KBM-7 (cell line): ENCODE measurements at places on chromosomes 6 and 20.

- DNase-seq = peak; percentile 90
Observed at GRCh38 chr6:3063733-3064700, 4.3 kb upstream of the RIPK1 start.

- DNase-seq = no peak
Observed at GRCh38 chr6:55874316-55874715, 1.1 kb downstream of the BMP5 start.

DNA sequence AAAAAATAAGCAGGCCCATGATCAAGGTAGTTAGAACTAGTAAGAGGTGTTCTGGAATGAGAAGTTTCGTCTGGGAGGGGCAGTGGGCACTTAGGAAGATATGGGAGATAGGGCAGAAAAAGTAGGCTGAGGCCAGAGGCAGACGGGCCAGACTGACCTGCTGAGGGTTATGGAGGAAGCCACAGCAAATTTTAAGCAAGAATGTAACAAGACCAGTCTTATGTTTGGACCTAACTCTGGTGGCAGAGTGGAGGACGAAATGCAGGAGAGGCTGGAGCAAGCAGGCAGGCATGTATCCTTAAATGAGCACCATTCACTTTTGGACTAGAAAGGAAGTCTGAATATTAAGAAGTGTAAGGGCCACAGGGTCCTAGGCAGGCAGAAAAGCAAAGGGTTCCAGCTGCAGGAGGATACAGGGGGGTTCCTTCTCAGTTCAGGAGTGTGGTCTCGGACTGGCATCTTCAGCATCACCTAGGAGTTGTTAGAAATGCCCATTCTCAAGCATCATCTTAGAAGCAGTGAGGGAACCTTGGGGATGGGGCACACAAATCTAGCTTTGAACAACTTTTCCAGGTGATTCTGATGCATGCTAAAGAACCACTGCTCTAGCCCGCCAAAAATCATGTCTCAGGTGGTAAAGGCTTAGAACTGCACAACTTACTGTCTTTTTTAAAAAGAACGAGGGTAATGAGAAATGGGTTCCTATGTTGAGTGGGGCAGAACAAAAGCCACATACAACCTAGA, 1.7 kb upstream of the DSTN start:
- DNase-seq = no peak

- no peak for DNase-seq
Observed at GRCh38 chr6:125469915-125470314, 168.1 kb upstream of the HDDC2 start.

- no peak for DNase-seq
Observed at GRCh38 chr20:56166781-56167465, 81.6 kb upstream of the MC3R start.
